Fibroblast of the conjunctiva (primary cell): ENCODE measurements at places on chromosomes 13 and 19.

DNA sequence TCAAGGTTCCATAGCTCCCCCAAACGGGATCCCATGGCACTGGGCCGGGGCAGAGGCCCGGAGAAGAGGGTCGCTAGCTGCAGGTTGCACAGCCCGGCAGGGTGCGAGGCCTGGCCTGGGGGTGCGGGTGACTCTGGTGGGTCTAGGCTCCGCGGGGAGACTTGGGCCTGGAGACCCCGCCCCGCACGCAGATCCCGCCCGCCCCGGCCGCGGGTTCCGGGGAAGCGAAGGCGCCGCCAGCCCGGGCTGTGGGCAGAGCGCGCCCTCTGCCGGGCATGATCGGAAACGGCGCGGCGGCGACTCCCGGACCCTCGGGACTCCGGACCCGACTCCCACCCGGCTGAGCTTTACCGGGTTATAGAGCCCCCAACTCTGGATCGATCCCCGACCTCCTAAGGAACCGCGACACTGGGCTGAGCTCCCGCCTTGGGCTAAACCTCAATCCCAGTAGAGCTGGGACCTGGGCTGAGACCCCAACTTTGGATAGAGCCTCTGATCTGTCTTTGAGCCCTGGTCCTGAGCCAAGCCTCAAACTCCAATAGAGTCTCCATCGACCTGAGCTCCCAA, 3.1 kb upstream of the TNFAIP8L1 start:
- DNase-seq, result peak; percentile 21

GRCh38 chr19:22354665-22355064, 67.5 kb downstream of the ZNF98 start:
- DNase-seq, result no peak

DNA sequence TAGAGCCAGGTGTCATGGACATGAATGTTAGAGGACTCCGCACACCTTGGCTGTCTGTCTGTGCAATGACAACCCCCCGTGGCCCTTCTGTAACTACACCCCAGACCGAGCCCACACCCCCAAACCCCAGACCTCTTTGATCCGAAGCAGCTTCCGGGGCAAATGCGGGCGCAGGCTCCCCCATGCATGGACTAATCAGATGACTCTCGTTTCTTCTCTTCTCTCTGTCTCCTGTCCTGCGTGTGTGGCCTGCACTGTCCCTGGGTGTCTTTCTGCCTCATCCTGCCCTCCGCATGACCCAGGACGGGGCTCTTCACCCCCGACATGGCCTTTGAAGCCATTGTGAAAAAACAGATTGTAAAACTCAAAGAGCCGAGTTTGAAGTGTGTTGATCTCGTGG, 38.9 kb downstream of the TMED1 start:
- DNase-seq, result no peak

GRCh38 chr13:36163286-36163685, 32.1 kb upstream of the DCLK1 start:
- no peak for DNase-seq

DNA sequence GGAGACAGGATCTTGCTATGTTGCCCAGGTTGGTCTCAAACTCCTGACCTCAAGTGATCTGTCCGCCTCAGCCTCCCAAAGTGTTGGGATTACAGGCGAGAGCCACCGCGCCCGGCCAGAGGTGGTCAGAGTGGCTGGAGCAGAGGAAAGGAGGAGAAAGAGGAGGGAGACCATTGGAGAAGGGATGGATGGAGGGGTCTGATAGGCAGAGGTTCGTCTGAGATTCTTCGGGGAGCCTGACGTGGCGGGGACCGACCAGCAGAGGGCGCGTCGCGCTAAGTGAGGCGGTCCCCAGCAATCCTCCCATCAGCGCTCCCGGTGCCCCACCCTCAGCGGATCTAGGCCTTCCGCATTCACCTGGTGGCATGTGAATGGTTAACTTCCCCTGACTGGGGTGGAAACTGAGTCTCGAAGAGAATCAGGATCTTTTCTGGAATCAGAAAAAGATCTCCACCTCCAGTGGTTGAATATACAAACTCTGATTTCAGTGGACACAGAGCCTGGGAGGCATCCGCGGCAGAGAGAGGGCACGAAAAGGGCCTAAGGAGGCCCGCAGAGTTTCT, 8.8 kb downstream of the GTPBP3 start:
- no peak for DNase-seq
